ENCODE measurements at places on chromosomes 2 and 18.

DNA sequence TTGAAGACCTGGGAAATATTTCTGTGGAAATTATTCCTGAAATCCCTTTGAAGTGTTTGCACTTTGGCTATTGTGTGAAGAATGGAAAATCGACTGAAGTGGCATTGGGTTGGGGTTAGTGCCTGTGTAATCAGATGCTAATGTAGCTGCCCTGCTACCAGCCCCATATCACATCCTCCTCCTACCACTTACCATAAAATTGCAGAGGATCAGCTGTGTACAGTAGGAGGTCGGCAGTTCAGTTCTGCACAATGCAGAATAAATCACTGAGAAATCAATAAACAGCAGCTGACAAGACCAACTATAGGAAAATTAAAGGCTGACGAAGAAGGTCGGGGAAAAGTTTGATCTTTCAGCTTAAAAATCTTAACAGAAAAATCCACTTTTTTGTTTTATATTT, 440.9 kb downstream of the PTPRM start:
- H3K27ac ChIP-seq: no peak overlapping the region
- H3K4me3 ChIP-seq: no peak overlapping the region
- peaks cover 27% of the 10 kb centered on the region for H3K4me1 ChIP-seq
- H3K36me3 ChIP-seq: no peaks in the 10 kb centered on the region

GRCh38 chr2:169732583-169733358, 861 bp upstream of the KLHL23 start:
- peaks cover 11% of the 10 kb centered on the region for H3K27me3 ChIP-seq
- H3K4me3 ChIP-seq: peak overlapping the region; percentile 97
- peaks cover 42% of the 10 kb centered on the region for H3K4me1 ChIP-seq

DNA sequence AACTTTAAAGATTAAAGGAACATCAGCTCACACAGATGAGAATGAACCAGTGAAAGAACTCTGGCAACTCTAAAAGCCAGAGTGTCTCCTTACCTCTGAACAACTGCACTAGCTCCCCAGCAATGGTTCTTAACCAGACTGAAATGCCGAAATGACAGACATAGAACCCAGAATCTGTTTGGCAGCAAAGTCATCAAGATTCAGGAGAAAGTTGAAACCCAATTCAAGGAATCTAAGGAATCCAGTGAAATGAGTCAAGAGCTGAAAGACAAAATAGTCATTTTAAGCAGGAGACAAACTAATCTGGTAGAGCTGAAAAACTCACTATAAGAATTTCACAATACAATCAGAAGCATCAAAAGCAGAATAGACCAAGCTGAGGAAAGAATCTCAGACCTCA, 72.0 kb downstream of the STRADB start:
- peaks cover 17% of the 10 kb centered on the region for H3K27me3 ChIP-seq
- H3K36me3 ChIP-seq: peaks cover 12% of the 10 kb centered on the region
- H3K27ac ChIP-seq: no peak overlapping the region
- H3K4me1 ChIP-seq: no peaks in the 10 kb centered on the region
- DNase-seq: no peak

- H3K4me1 ChIP-seq: no peaks in the 10 kb centered on the region
- H3K4me3 ChIP-seq: no peak overlapping the region
- no peaks in the 10 kb centered on the region for H3K36me3 ChIP-seq
- DNase-seq: no peak
- no peak overlapping the region for H3K27ac ChIP-seq
Observed at GRCh38 chr2:221335219-221335752, 236.8 kb downstream of the EPHA4 start.

GRCh38 chr2:225013425-225014365, 28.6 kb downstream of the DOCK10 start:
- no peak overlapping the region for H3K27ac ChIP-seq
- DNase-seq: no peak
- H3K36me3 ChIP-seq: no peaks in the 10 kb centered on the region
- H3K4me3 ChIP-seq: no peak overlapping the region

DNA sequence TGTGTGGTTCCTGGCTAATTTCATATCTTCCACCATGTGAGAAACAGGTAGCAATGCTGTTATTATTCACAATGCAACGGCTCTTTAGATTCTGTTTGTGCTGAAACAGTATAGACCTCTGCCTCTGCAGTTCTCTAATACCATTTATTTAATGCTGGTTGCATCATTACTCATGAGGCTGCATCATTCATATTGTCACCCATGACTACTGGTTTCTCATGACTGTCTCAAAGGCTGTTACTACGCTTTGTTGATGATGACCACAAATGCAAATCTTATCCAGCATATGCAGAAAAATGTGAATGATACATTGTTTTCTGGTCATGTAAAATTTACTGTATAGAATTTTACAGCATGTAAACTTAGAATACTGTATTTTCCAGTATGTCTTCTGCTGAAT, 22.5 kb downstream of the CAVIN2 start:
- H3K27me3 ChIP-seq: no peaks in the 10 kb centered on the region
- H3K36me3 ChIP-seq: no peaks in the 10 kb centered on the region
- H3K27ac ChIP-seq: no peak overlapping the region
- DNase-seq: no peak
- H3K4me3 ChIP-seq: no peak overlapping the region

- peaks cover 27% of the 10 kb centered on the region for H3K4me1 ChIP-seq
- no peak overlapping the region for H3K27ac ChIP-seq
- peak; percentile 67 for DNase-seq
- no peaks in the 10 kb centered on the region for H3K27me3 ChIP-seq
Observed at GRCh38 chr18:24271381-24272228, 126.0 kb downstream of the OSBPL1A start.

- no peak overlapping the region for H3K4me3 ChIP-seq
- peaks cover 3% of the 10 kb centered on the region for H3K36me3 ChIP-seq
- H3K27me3 ChIP-seq: peaks cover under 1% of the 10 kb centered on the region
Observed at GRCh38 chr2:70922235-70923234, 13.2 kb upstream of the ATP6V1B1 start.

DNA sequence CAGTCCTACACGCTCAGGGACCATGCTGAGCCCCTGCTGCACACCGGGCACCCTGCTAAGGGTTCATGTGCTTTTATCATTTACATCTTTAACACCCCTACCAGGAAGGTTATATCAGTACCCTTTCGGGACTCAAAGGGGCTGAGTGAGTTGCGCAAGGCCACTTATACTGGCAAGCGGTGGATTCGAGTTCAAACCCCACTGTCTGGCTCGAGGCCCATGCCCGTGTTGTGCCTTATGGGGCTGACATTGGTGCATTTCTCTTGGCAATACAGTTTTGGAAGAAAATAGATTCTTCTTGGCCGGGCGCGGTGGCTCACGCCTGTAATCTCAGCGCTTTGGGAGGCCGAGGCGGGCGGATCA, 69.5 kb upstream of the MAP4K4 start:
- no peaks in the 10 kb centered on the region for H3K27me3 ChIP-seq
- H3K27ac ChIP-seq: no peak overlapping the region
- no peaks in the 10 kb centered on the region for H3K36me3 ChIP-seq
- H3K4me1 ChIP-seq: peaks cover 5% of the 10 kb centered on the region
- H3K4me3 ChIP-seq: no peak overlapping the region

GRCh38 chr18:44852818-44853217, 172.1 kb downstream of the SETBP1 start:
- H3K27ac ChIP-seq: no peak overlapping the region
- no peaks in the 10 kb centered on the region for H3K27me3 ChIP-seq
- DNase-seq: no peak
- no peak overlapping the region for H3K4me3 ChIP-seq
- peaks cover 31% of the 10 kb centered on the region for H3K4me1 ChIP-seq
- H3K36me3 ChIP-seq: peaks cover 7% of the 10 kb centered on the region

DNA sequence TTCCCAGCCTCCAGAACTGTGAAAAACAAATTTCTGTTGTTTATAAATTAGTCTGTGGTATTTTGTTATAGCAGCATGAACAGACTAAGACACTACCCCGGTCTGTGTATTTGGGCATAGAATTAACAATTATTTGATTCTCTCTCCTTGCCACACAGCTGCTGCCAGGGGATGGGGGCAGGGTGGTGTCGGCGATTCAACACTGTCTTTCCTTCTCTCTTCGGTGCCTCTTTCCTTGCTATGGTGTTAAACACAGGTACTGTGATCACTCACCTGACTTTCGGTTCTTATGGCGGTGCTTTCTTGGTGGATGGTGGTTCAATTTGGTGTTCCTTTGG, 50.8 kb upstream of the CTAGE1 start:
- no peak for DNase-seq
- H3K4me3 ChIP-seq: no peak overlapping the region
- peaks cover 13% of the 10 kb centered on the region for H3K27me3 ChIP-seq
- H3K27ac ChIP-seq: peak overlapping the region; percentile 3

GRCh38 chr2:236472720-236473495, 96.7 kb upstream of the ACKR3 start:
- no peak overlapping the region for H3K4me3 ChIP-seq
- no peak for DNase-seq
- no peaks in the 10 kb centered on the region for H3K4me1 ChIP-seq

GRCh38 chr18:36708366-36708765, 120.4 kb downstream of the TPGS2 start:
- no peak overlapping the region for H3K4me3 ChIP-seq
- H3K27me3 ChIP-seq: no peaks in the 10 kb centered on the region
- DNase-seq: no peak
- peak overlapping the region; percentile 55 for H3K27ac ChIP-seq
- peaks cover 59% of the 10 kb centered on the region for H3K4me1 ChIP-seq
- H3K36me3 ChIP-seq: no peaks in the 10 kb centered on the region

- no peak for DNase-seq
- H3K4me1 ChIP-seq: no peaks in the 10 kb centered on the region
- H3K4me3 ChIP-seq: no peak overlapping the region
- H3K27me3 ChIP-seq: peaks cover 4% of the 10 kb centered on the region
Observed at GRCh38 chr2:110716959-110717645, 15.3 kb upstream of the ACOXL start.

- H3K4me3 ChIP-seq: no peak overlapping the region
- no peaks in the 10 kb centered on the region for H3K27me3 ChIP-seq
- H3K4me1 ChIP-seq: no peaks in the 10 kb centered on the region
Observed at GRCh38 chr18:51070545-51070944, 40.5 kb downstream of the SMAD4 start.

DNA sequence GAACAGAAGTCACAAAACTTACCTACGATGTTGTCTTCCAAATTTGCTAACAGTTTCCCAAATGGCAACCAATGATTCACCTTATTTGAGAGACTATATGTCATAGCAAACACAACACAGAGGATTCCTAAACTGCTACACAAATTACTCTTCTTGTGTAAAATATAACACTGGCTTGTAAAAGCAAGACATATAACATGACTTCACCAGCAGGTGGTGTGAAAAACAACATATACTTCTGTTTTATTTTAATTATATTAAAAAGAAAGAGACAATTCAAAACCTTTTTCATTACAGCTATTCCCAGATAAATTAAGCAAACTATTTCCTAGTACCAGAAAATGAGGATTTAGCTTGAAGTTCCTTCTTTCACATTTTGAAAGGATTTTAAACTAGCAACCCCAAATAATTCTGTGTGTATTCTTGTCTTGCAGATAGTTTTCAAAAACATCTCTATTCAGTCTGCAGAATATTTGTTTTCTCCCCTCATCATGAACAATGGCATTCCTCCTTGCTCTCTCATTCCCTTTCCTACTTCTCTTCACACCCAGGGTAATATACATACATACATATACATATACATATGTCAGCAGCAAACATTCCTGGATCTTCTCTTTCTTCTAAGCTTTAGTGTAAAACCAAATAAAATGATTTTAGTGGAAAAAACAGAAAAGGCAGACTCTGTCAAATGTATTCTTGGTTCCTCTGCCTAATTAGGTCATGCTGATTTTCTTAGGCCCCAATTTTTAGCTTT, 62.1 kb downstream of the SCN3A start:
- H3K27ac ChIP-seq: no peak overlapping the region
- H3K4me1 ChIP-seq: no peaks in the 10 kb centered on the region
- DNase-seq: no peak
- H3K36me3 ChIP-seq: no peaks in the 10 kb centered on the region
- H3K4me3 ChIP-seq: no peak overlapping the region

- peaks cover 3% of the 10 kb centered on the region for H3K36me3 ChIP-seq
- no peak overlapping the region for H3K27ac ChIP-seq
- no peak for DNase-seq
- H3K4me1 ChIP-seq: peaks cover 32% of the 10 kb centered on the region
Observed at GRCh38 chr18:3538456-3538855, 88.5 kb downstream of the TGIF1 start.

DNA sequence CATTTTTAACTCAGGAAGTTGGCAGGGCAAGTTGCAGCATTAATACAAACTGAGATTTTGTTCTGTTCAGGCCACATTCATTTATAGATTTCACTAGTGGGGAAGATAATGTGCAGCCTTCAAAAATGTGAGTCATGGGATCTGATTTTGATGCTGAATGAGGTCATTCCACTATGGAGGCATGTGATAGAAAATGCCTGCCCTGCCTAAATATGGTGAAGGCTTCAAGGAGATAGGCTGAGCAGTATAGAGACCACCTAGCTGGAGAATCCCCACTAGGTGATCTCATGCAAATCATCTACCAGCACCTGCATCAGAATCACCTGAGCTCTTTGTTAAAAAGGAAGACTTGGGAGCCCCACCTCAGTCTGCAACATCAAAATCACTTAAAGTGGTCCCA, 43.7 kb downstream of the PAX3 start:
- H3K36me3 ChIP-seq: peaks cover 5% of the 10 kb centered on the region
- peaks cover 19% of the 10 kb centered on the region for H3K27me3 ChIP-seq
- no peak for DNase-seq
- no peak overlapping the region for H3K27ac ChIP-seq
- H3K4me1 ChIP-seq: peaks cover 54% of the 10 kb centered on the region

- no peak overlapping the region for H3K27ac ChIP-seq
- DNase-seq: no peak
- no peak overlapping the region for H3K4me3 ChIP-seq
- H3K36me3 ChIP-seq: no peaks in the 10 kb centered on the region
- H3K27me3 ChIP-seq: no peaks in the 10 kb centered on the region
Observed at GRCh38 chr18:7760967-7761948, 194.1 kb downstream of the PTPRM start.

- H3K4me3 ChIP-seq: no peak overlapping the region
- no peaks in the 10 kb centered on the region for H3K4me1 ChIP-seq
- no peak for DNase-seq
- H3K27me3 ChIP-seq: no peaks in the 10 kb centered on the region
- H3K36me3 ChIP-seq: no peaks in the 10 kb centered on the region
Observed at GRCh38 chr18:66150650-66151049, 399.8 kb downstream of the CDH7 start.

- peak overlapping the region; percentile 29 for H3K27ac ChIP-seq
- no peaks in the 10 kb centered on the region for H3K4me1 ChIP-seq
- H3K36me3 ChIP-seq: no peaks in the 10 kb centered on the region
- H3K4me3 ChIP-seq: no peak overlapping the region
- no peak for DNase-seq
- H3K27me3 ChIP-seq: no peaks in the 10 kb centered on the region
Observed at GRCh38 chr2:132560562-132560961, 109.4 kb downstream of the LYPD1 start.

DNA sequence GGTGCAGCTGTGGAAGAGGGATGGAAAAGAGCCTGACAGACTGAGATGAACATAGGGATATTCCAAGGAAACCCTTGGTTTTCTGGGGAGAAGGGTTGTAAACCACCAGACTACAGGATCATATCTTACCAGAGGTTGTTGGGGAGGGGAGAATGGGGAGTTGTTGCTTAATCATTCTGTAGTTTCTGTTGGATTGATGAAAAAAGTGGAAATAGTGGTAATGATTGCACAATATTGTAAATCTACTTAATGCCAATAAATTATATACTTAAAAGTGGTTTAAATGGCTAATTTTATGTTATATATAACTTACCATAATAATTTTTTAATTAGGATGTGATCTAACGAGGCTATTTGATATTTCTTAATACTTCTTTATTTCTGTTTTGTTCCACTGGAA, 800.9 kb downstream of the BCL11A start:
- H3K4me3 ChIP-seq: no peak overlapping the region
- no peak for DNase-seq
- no peaks in the 10 kb centered on the region for H3K27me3 ChIP-seq
- no peak overlapping the region for H3K27ac ChIP-seq
- H3K4me1 ChIP-seq: peaks cover 4% of the 10 kb centered on the region
- H3K36me3 ChIP-seq: no peaks in the 10 kb centered on the region
